NCI-H345 (cell line): ENCODE measurements at places on chromosomes 16 and 17.

- no peak for DNase-seq
These were observed 69.4 kb downstream of the RPH3AL start for GRCh38 chr17:282912-283882.

- no peak for DNase-seq
These were observed 968 bp downstream of the RIPOR1 start for GRCh38 chr16:67529582-67530012.

- DNase-seq, result no peak
These were observed 81.4 kb upstream of the CRHR1 start for GRCh38 chr17:45702666-45703266.

DNA sequence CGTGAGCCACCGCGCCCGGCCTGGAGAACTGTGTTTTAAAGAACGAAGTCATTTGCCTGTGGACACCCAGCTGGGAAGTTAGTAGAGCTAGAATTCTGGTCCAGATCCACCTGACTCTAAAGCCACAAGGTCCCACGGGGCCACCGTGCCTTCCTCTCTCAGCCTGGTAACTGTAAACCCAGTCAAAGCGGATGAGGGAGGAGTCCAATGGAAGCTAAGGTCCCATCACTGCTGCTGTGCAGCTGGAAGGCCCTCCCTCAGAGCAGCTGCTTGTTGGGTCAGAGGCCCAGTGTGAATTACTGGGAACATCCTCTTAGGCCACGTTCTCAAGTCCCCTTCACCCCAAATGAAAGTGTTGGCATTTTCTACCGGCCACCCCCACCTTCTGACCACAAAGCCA, 48.8 kb upstream of the CACNG5 start:
- DNase-seq, result no peak

GRCh38 chr17:53150101-53150698, 672.5 kb upstream of the KIF2B start:
- DNase-seq, result peak; percentile 52

- DNase-seq, result no peak
These were observed 54.4 kb downstream of the MFSD11 start for GRCh38 chr17:76792348-76792747.

GRCh38 chr17:1758807-1759206, 3.1 kb upstream of the SERPINF1 start:
- DNase-seq, result no peak

- DNase-seq, result no peak
These were observed 7.5 kb upstream of the XPO6 start for GRCh38 chr16:28219282-28219681.

DNA sequence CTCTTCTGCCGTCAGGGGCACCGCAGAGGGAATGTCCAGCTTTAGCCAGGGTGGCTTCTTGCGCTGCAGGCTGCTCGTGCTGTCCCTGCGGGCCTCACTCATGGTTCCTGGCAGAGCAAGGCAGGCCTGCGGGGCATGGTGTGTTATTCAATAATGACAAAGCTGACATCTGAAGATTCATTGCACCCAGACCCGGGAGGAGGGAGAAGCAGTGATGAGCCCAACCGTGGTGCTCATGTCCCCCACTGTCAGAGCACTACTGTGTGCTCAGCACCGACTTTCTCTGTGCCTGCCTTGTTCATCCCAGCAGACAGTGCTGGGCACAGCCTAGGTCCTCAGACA, 7.5 kb downstream of the RHBDF1 start:
- no peak for DNase-seq

DNA sequence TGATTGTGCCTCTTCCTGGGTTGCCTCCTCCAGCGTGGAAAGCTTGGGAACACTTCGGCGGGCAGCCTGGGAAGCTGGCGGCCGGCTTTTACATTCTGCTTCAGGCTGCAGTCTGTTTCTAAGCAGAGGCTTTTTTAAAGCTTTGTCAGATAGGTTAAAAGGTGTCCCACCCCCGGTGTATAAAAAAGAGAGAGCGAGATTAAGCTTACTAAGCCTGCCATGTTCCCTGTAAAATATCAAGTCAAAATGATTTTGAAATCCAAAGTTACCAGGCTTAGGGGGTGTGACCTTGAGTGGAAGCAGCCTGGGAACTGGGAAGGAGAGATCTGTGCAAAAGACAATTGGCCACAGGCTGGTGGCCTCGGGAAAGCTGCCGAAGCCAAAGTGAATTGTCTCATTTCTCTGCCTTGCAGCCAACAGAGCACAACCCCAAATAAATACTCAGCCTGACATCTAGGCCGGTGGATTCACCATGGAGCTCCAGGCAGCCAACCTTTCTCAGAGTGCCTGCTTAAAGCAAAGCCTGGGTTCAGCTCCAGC, 254.5 kb downstream of the FTO start:
- no peak for DNase-seq

- no peak for DNase-seq
These were observed 41.3 kb upstream of the DNAH17 start for GRCh38 chr17:78618264-78619066.

DNA sequence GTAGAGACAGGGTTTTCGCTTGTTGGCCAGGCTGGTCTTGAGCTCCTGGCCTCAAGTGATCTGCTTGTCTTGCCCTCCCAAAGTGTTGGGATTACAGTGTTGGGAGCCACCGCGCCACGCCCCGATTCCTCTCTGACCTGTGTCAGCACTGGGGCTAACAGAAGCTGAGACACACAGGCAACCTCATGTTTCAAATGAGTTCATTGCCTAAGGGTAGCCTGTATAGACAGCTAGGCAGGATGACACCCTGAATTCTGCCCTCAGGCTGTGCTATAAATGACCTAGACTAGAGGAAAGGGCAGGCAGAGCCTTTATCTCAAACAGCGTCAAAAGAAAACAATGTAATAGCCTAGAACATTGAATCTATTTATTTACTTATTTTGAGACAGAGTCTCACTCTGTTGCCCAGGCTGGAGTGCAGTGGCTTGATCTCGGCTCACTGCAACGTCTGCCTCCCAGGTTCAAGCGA, 2.3 kb upstream of the CDK3 start:
- no peak for DNase-seq

DNA sequence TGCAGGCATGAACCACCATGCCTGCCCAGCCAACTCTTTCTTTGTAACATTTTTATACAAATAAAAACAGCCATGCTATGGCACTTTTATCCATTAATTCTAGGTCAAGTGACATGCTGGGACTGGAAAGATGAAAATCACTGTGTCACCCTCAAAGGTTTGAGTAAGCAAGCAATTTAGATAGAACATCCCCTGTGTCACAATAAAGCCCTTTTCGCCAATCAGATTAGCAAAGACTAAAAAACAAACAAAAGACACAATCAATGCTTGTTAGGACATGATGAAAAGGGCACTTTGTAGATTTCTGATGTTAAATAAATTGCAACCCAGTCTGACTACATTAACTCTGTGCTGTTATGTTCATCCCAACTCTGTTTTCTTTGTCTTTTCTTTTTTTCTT, 26.4 kb downstream of the CHP2 start:
- DNase-seq, result peak; percentile 40
